Hepatic stellate cell (primary cell): ENCODE measurements at places on chromosomes 3 and 15.

GRCh38 chr3:155088706-155089345 is 8.7 kb downstream of the MME start:
- DNase-seq = no peak

DNA sequence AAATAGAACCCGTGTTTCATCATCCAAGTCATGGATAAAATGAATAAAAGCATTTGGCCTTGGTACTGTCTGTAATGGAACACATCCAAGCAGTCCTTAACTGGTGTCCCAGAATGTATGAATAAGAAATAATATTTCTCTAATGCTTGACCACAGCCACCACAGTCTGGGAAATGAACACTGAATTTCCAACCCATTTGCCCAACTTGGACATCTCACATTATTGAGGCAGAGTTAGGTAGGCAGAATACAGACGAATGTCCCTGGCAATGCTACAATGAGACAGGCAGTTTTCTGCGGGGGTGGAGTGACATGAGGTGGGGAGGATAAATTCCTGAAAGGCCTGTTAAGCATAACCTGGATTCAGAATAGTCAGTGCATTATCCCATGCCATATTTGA is 245.7 kb downstream of the ZIC1 start:
- DNase-seq = no peak

DNA sequence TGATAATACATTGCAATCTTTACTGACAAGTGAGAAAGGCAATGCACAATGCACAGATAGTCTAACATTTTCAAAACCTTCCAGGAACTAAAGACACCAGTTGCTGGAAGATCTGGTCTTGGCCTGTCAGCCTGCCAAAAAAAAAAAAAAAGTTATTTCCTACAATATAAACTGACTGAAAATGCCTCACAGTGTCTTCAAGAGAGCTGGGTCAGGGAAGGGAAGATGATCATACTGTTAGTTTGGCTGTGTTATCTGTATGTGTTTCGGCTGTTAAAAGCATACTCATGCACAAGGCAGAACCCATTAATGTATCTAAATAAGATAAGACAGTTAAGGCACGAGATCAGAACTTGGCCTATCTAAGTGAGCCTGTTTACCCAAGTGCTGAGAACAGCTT is 673.4 kb downstream of the MECOM start:
- DNase-seq = no peak

DNA sequence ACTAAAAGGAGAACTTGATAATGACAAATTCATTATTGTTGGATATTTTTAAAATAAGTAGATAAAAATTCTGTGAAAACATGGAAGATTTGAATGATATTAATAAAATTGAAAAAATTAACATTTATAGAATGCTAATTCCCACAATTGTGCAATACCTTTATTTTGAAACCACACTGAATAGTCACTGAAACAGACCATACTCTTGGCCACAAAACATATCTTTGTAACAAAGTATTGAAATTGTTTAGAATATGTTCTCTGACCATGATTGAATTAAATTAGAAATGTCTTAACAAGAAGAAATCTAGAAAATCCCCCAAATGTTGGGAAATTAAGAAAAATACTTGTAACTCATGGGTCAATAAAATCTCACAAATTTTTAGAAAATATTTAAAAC is 49.2 kb downstream of the ARHGAP11B start:
- no peak for DNase-seq

GRCh38 chr3:40827942-40828688 is 303.4 kb downstream of the ZNF621 start:
- no peak for DNase-seq

- DNase-seq = no peak
Observed at GRCh38 chr3:86410587-86410986, 580.4 kb downstream of the VGLL3 start.

DNA sequence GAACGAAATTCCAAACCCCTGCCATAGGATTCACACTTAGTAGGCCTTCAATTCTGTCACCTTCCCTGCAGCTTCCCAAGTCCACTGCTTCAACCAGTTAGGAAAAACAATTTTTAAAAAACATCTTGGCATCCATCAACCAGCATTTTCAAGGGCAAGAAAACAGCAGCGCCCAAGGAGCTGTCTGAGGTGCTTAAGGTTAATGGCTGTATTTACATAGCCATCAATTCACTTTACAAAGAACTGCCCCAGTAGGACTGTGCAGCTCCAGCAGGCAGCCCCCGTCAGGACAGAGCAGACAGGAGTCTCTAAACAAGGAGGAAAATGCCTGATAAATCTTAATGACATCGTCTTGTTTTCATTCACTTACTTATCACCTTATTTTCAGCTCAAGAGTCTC is 13.3 kb downstream of the TAFA4 start:
- no peak for DNase-seq

DNA sequence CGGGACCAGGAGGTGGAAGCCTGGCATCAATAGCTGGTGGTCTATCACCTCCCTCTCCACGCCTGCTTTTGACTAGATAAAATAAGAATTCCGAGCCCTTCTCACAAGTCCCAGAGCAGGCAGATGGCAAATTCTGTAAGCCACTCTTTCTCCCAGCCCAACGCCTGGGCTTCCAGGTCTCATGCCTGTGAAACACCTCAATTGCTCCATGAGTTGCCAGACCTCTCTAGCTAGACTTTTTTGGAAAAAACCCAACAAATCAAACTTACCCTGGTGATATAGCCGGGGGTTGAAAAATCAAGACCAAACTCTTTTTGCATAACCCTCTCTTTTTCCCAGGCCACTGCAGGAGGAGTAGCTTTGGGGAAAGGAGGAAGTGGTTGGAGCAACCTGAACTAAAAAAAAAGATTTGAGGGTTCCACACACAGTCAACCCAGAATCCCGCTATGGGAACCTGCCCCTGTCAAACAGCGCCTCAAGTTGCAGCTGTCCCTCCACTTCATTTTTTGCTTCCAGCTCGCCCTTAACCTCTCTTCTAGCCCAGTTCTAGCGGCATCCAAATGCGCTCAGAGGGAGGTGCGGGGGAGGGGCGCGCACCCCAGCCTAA is 7.0 kb downstream of the BHLHE40 start:
- DNase-seq = no peak

DNA sequence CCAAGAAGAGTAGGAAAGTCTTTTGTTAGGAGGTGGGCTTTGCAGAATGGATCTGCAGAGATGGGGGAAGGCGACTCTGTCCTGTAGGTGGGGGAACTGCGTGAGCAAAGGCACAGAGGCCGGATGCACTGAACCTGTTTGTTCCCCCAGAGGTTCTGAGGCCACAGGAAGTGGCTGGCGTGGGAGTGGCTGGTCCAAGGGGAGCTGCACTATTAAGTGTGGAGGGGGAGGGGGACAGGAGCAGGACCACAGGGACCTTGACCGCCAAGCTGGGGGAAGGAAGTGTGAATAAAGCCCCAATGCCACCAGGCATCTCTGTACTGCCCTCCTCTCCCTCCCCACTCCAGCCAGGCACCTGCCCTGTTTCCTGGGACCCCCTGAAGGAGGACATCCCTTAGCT is 51.8 kb downstream of the CYP11A1 start:
- no peak for DNase-seq

- no peak for DNase-seq
Observed at GRCh38 chr3:33860373-33861050, 62.1 kb downstream of the PDCD6IP start.

- peak; percentile 62 for DNase-seq
Observed at GRCh38 chr15:25734680-25735355, 128.3 kb downstream of the ATP10A start.

DNA sequence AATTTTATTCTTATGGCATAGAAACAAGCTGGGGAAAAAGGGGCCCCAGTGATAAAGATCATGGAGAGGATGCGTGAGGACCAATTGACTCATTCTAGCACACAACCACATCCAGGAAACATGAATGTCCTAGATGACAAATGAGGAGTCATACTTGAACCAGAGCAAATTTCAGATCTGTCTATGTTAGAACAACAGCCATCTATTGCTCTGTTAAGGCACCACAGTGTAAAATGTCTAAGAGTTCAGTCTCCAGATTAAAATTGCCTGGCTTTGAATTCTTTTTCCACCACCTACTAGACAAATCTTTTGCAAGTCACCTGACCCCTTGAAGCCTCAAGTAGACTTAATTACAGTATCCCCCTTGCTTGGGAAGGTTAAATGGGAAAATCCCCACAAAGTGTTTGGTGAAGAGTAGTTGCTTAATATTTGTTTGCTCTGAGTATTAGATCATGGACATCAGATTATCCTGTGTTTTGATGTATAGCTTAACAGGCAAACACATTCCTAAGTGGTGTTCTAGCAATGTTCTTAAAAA is 258.7 kb upstream of the TGFBR2 start:
- peak; percentile 35 for DNase-seq

DNA sequence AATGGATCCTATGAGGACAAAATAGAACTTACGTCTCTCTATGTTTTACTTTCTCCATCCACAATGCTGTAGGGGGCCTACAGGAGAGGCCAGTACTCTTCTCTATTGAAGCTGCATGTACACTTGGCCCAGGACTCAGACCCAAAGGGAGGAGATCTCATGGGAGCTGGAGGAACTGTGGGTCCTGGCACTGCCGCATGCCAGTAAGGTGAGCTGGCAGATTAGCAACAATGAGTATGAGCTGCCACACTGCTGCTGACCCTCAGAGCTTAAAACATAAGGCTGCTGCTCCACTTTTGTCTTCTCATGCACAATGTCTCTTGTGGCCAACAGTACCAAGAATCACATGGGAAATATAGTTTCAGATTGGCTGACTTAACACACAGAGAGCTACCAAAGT is 57.8 kb upstream of the TBC1D5 start:
- DNase-seq = no peak

GRCh38 chr15:69703532-69704187 is 251.0 kb downstream of the RPLP1 start:
- DNase-seq = no peak

DNA sequence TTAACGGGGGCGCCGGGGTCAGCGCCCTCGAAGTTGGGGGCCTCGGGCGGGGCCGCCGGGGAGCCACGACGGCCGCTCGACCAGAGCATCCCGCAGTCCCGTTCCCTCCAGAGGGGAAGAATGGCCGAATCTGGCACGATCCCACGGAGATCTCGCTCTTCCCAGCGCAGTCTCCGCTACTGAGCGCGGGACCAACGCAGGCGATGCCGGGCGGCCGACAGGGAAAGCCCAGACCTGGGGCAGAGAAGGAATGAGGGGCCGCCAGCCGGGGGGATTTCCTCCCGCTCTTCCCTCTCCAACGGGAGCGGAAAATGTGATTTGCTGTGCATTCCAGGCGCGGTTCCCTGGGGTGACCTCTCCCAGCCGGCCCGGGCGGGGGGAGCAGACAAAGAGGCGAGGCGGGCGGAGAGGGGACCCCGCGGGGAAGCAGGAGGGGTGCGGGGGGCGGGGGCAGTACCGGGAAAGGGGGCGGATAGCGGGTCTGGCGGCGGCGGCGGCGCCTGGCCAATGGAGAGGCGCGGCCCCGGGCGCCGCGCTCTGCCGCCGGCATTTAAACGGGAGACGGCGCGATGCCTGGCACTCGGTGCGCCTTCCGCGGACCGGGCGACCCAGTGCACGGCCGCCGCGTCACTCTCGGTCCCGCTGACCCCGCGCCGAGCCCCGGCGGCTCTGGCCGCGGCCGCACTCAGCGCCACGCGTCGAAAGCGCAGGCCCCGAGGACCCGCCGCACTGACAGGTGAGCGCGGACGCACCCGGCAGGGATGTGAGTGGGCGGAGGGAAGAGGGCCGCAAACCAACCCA is at the start of gene GREM1:
Gene GREM1, plus strand, starts transcription at position 579 of the 801 bp plus-strand sequence. CDS start 12,687 bp downstream, outside the sequence.
- DNase-seq = peak; percentile 87

- DNase-seq = no peak
Observed at GRCh38 chr15:60972866-60973265, 256.2 kb downstream of the RORA start.

GRCh38 chr15:82301296-82302016 is 38.8 kb downstream of the SAXO2 start:
- DNase-seq = no peak

GRCh38 chr3:183508821-183509220 is 46.7 kb downstream of the KLHL6 start:
- no peak for DNase-seq

GRCh38 chr3:152172460-152172859 is 96.3 kb upstream of the MBNL1 start:
- no peak for DNase-seq

- no peak for DNase-seq
Observed at GRCh38 chr3:95134693-95135413, 1072.0 kb downstream of the NSUN3 start.

GRCh38 chr15:70854666-70854976 is 664 bp upstream of the LARP6 start:
- DNase-seq = peak; percentile 47

GRCh38 chr3:71057526-71057894 is 526.0 kb downstream of the FOXP1 start:
- no peak for DNase-seq

- DNase-seq = no peak
Observed at GRCh38 chr3:140794507-140794906, 116.6 kb downstream of the TRIM42 start.
